ENCODE measurements at places on chromosomes 7 and 10.

- DNase-seq: no peak
These were observed 153.7 kb downstream of the CDK14 start for GRCh38 chr7:90749774-90750173.

- no peak for DNase-seq
These were observed 11.5 kb upstream of the UNCX start for GRCh38 chr7:1220977-1221745.

DNA sequence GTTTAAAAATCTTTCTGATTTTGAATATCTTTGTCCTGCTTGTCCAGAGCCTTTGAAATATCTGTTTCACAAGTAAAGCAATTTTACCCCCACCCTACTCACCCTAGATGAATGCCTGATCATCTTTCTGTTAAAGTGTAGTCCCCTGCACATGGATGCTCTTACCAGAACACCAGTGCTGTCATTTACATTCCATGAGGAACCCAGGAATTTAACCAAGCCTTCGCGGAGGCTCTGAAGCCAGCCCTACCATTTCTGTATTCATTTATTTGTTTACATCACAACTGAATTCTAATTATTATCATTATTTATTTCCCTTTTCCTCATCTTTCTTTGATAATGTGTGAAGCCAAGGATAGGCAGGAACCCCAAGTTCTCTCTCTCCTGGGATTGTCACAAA, 167.8 kb upstream of the MYO3A start:
- no peak for DNase-seq

DNA sequence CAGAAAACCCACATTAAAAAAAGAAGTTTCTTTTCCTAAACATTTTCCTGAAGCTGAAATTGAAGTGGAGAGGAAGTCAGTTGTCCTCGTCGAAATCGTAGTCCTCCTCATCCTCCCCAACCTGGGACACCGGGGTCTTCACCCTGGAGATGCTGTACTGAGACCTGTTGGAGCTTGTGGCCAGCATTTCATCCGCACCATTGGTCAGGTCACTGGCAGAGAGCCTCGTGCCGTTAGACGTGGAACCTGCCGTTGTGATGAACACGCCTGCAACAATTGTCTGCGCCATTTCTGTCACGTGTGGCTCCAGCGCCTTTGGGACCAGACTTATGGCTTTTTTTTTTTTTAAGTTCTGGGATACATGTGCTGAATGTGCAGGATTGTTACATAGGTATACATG, 23.8 kb downstream of the CD36 start:
- DNase-seq: no peak

GRCh38 chr10:128098631-128099030, 27.6 kb downstream of the MKI67 start:
- no peak for DNase-seq

- DNase-seq: no peak
These were observed 65.0 kb upstream of the PLXNA4 start for GRCh38 chr7:132641238-132641637.

DNA sequence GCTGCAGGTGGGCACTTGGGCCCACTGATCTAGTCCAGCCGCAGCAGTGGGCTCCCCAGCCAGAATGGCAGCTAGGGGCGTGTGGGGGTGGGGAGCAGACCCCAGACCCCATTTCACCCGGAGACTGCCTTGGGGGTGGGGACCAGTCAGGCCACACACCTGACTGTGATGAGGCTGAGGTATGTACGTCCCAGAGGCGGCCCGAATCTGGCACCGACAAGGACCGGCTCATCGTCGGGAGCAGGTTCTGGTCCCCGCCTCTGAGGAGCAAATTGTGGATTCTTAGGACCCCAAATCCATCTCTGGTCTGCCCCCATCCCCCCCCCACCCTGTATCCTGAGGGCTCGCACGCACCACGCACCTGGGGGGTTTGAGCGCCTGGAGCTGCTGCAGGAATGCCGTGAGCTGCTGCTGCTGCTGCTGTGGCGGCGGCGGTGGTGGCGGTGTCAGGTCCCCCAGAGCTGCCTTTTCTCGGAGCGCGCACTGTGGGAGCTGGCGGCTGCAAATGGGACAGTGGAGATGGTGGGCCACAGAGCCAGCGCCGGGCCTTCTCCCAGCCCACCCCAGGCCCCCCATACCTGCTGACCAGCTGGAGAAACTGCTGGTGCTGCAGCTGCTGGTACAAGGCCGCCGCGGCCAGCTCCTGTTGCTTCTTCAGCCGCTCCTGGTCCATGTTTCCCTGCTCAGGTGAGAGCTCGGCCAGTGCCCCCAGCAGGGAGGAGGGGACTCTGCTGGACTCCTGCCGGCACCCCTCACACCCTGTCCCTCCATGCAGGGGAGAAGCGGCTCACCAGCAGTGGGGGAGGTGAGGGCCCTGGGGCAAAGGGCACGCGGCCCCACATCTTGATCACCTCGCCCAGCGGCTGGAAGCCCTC, 10.2 kb downstream of the GIGYF1 start:
- no peak for DNase-seq

DNA sequence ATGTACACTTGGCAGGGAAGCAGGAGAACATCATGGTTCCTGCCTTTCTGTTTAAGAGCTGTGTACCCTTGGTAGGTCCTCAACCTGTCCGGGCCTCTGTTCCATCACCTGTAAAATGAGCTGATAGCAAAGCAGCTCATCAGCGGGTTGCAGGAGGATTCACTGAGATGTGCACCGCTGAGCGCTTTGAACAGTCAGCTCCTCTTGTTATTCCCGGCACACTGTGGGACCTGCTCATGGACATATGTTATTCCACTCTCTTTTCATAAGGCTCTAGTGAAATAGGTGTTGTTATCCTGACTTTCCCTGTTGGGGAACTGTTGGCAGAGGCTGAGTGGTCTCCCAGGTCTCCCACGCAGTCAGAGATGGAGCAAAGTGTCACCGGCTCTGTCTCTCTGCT, 497.5 kb upstream of the ZMIZ1 start:
- DNase-seq: no peak

- DNase-seq: peak; percentile 10
These were observed 367.7 kb downstream of the PHF14 start for GRCh38 chr7:11341285-11341944.

- DNase-seq: peak; percentile 86
These were observed 12.1 kb downstream of the PDZD7 start for GRCh38 chr10:101018600-101019439.

- DNase-seq: no peak
These were observed 215.9 kb downstream of the RAB11FIP2 start for GRCh38 chr10:117830787-117831212.

DNA sequence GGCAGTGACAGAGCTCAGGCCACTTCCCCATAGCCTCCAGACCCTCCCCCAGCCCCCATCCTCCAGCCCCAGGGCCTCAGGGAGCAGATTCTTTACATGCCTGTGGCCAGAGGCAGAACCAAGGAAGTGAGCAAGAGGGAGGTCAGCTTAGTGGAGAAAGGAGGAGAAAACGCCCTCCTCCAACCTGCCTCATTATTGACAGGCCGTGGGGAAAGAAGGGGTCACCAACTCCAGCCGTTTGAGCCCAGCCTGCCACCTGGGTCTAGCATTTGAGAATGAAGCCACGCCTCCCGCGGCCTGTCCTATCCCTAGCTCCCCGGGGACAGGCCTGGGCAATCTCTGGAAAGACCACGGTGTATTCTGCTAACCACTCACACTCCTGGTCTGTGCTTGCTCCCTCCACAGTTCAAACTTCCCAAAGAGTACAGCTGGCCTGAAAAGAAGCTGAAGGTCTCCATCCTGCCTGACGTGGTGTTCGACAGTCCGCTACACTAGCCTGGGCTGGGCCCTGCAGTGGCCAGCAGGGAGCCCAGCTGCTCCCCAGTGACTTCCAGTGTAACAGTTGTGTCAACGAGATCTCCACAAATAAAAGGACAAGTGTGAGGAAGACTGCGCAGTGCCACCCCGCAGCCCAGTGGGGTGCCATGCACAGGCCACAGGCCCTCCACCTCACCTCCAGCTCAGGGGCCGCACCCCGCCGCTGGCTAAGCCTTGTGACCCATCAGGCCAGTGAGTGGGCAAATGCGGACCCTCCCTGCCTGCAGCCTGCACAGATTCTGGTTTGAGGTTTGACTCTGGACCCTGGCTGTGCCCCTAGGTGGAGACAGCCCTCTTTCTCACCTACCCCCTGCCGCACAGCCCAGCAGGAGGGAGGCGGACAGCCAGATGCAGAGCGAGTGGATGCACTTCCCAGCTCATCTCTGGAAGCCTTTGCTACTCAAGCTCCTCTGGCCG, 14.3 kb upstream of the TRIM8 start:
- DNase-seq: no peak

- DNase-seq: no peak
These were observed 686.1 kb upstream of the IGFBP3 start for GRCh38 chr7:46607176-46607575.

DNA sequence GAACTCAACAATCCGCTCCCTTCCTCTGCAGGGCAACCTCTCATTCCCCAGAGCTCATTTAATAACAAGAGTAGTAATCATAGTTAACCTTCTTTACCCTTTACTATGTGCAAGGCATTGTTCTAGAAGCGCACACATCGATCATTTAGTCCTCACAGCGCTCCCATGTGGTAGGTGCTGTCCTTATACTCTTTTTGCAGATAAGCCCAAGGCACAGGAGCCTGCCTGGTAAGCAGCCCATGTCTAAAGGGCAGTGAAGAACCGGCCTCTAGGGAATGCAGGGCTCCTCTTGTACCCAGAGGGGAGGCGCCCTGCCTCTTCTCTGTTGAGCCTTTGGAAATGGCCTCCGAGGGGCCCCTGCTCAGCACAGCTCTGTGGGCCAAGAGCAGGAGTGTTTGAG, 14.3 kb downstream of the CHST3 start:
- no peak for DNase-seq

DNA sequence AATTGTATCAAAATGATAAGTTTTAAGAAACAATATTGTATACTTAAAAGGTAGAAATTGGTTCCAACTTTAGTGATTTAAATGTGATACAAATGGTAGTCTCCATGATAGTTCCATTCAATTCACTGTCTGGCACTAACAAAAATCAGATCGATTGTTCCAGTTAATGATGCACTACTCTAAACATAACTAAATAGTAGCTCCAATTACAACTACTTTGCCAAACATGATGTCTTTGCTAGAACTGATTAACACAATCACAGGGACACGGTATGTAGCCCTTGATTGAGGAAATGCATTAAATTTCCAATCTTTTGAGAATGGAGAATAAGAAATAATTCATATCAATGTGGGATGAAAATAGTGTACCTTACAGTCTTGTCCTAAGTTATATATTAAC, 962.4 kb upstream of the GHITM start:
- no peak for DNase-seq

DNA sequence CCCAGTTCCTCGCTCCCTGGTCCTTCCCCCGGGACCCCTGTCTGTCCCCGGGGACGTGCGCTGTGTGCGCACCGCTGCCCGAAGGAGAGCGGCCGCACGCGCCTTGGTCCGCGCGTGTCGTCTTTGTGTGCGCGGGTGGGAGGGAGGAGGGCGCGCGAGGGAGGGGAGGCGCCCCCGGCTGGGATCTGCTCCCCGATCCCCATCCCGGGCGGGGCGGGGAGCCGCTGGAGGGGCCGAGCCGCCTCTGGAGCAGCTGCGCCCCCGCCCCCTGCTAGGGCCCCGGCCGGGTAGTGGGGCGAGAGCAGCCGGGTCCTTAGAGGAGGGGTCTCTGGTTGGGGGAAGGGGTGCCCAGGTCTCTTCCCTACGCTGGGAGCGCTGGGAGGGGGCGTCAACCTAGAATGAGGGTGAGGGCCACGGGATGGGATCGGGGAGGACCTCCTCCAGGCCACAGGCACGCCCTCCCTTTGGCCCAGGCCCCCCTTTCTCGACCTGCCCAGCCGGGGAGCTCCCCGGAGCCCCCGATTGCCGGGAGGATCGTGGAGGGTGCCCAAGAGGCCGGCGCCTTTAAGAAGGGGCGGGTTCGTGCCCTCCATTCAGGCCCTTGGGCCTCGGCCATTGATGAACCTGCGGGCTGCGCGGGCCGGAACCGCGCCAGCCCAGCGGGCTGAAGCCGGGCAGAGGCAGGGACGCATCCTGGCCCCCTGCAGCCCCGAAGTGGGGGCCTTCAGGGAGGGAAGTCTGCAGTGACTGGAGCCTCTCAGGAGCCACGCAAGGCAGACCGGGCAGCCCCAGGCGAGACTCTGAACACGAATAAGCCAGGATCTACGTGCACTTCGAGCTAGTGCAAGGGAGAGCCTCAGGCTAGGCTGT, 678 bp downstream of the SH2B2 start:
- no peak for DNase-seq

DNA sequence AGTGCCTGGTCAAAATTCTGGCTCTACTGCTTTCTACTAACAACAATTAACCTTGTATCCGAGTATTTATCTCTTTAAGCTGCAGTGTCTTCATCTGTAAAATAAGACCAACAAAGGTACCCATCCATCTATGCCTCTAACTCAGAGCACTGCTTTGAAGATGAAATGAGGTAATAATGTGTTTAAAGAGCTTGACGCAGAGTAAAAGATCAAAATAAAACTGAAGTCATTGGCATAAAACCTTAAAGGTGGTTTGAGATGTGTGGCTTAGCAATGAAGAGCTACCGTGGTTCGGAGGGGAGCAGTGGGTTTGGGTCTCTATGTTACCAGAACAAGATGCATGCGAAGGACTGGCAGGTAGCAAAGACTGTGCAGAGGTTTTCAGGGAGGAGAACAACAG, 16.1 kb upstream of the PRF1 start:
- DNase-seq: no peak

DNA sequence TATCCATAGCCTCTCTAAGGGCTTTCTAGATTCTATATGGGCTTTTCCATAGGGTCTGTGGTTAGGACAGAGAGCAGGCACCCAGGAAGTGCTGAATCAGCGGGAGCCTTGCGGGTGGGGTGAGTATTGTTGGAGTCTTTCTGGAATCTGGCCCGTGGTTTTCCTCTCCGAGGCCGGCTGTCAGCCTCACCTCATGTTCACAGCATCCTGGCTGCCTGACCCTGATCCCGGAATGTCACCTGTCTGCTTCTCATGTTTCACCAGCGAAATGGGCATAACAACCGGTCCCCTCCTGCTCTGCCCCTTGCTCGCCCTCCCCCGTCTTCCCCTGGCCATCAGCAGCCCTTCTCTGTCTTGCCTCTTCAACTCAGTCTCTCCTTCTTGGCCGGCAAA, 36.5 kb downstream of the DDIT4 start:
- DNase-seq: no peak

GRCh38 chr7:157046681-157047080, 36.2 kb upstream of the MNX1 start:
- DNase-seq: no peak

- DNase-seq: no peak
These were observed 131.8 kb upstream of the GNAI1 start for GRCh38 chr7:80002865-80003264.

DNA sequence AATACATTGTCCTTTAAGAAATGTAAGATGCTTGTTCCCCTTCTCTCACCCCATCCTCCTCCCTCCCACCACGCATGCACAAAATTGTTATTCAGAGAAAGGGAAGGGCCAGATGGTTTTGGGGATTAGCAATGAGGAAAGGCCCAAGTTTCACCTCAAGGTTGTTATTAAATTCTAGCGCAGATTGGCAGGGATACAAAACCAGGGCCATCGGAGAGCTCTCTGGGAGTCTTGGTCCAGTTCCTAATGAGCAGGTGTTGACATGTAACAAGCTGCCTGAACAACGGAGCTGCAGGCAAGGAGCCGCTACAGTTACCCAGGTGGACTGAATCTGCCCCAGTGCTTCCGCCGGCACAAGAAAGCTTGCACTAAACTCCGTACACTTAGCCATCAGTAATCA, 9.7 kb upstream of the ANK3 start:
- no peak for DNase-seq

- DNase-seq: no peak
These were observed 6.3 kb upstream of the IL2RA start for GRCh38 chr10:6068422-6068821.

- no peak for DNase-seq
These were observed 63.3 kb upstream of the PDLIM1 start for GRCh38 chr10:95354110-95354509.
